DMS53 (cell line): ENCODE measurements at places on chromosomes 6 and 20.

GRCh38 chr6:13355999-13356785 lies 27.9 kb upstream of the TBC1D7 start:
- no peak for DNase-seq

DNA sequence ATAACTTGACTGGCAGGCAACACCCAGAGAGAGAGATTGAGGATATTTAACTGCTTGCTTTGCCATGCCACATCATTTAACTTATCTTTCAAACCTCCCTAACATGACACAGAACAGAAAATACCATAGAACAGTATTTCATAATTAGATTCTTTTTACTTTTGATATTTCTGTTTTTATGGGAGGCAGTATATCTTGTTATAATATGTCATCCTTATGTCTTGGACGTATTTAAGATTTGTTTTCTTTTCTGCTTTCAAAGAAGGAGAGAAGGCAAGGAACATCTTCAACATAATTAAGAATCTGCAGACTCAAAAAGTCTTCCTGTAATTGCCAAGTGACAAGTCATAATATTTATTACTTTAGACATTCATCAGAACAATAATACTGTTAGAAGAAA lies 1283.7 kb downstream of the GRIK2 start:
- no peak for DNase-seq

DNA sequence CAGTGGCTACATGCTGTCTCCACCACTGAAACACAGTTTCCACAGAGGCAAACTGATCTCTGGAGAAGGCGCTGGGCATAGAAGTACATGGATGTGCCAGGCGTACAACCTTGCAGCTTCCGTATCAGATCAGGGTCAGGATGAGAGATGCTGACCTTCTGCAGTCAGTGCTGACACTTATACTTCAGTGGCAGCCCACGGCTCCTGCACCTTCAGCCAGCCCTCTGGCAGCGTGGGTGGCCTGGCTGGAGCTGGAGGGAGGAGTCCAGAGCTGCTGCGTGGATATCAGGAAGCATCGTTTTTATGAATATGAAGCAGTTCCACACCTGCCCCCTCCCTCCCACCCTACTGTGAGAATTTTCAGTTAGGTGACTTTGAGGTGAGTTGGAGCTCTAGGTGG lies 149.3 kb downstream of the CFAP61 start:
- DNase-seq, result no peak

- DNase-seq, result no peak
Observed at GRCh38 chr6:35755278-35755924, 18.6 kb downstream of the ARMC12 start.

GRCh38 chr6:138752017-138752416 lies 21.6 kb upstream of the CCDC28A start:
- no peak for DNase-seq

DNA sequence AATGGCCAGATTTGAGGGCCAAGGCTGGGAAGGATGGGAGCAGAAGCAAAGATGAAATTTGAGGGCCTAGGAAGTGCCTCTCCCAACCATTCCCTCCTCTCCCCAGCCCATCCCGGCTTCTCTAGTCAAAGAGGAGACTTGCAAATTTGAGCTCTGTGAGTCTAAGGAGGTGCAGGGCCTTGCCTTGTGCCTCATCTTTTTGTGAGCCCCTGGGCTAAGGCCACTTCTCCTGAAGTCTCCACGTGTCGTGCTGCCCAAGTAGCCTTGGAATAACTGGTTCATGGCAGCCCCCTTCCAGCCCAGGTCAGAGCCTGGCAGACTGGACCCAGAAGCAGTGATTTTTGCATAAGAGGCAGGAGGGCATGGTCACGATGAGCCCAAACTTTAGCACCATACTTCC lies 6.7 kb downstream of the PTGIS start:
- DNase-seq, result no peak

GRCh38 chr6:6315660-6316059 lies 4.8 kb downstream of the F13A1 start:
- peak; percentile 76 for DNase-seq

DNA sequence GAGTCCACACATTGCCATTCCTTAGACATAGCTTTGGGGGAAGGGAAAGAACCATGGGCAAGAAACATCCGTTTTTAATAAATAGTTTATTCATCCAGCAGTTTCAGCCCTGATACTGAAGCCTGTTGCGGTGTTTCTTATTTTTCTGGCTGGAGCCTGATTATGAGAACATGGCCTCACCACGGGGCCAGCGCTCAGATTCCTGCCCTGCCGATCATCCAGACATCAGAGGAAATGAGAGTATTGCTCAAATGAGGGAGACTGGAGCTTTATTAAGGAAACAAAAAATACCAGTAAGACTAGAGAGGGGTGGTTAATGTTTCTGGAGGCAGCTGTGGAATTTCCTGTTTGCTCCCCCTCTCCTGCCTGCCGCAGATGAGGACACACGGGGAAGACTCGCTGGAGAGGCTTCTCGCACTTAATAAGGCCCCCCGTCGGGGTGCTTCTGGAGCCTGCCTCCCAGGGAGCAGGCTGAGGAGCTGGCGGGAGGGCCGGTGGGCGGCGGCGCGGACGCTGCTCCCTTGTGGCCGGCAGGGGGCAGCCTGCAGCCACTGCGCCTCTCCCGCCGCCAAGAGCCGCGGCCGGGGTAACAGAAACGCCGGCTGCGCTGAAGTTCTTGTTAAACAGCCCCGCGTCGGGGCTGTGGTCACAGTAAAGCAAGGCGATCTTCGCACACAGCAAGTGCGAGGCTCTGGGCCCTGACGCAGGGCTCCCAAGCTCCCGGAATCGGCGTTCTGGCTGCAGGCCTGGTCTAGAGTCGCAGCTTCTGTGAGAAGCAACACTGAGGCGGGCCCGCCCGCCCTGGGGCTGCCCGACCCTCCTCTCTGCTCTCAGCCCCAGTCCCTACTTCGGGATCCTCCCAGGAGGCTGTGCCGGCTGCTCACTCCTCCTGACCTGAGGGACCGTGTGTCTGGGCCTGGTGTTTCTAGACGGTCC lies 17.5 kb downstream of the LEMD2 start:
- DNase-seq, result peak; percentile 94

- DNase-seq, result no peak
Observed at GRCh38 chr20:64165866-64166600, 1.8 kb downstream of the MYT1 start.

GRCh38 chr6:65557224-65557623 lies 149.8 kb downstream of the EYS start:
- peak; percentile 96 for DNase-seq

GRCh38 chr6:43848671-43849391 lies 78.8 kb downstream of the VEGFA start:
- DNase-seq, result no peak

DNA sequence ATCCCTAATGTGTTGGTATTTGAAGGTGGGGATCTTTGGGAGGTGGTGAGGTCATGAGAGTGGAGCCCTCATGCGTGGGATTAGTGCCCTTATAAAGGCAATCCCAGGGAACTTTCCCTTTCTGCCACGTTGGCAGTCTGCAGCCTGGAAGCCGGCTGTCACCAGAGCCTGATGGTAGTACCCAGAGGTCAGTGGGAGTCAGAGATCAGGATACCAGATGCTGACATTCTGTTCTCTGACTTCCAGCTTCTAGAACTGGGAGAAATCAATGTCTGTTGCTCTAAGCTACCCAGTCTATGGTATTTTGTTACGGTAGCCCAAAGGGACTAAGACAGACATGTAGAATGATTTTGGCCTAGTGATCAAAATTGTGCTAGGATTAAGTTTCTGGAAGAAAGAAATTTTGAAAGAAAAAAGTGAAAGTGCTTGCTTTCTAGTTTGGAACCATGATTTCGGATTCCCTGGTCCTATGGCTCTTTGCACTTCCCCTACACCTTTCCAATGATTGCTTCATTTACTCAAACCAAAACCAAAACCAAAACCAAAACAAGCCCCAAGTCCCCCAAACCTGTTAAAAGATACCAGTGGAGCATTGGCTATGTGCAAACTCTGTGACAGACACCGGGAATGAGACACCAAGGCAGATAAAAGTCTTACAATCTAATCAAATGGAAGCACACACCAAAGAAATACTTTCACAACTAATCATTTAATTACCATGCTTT lies 173.7 kb upstream of the ZNF217 start:
- DNase-seq, result no peak

DNA sequence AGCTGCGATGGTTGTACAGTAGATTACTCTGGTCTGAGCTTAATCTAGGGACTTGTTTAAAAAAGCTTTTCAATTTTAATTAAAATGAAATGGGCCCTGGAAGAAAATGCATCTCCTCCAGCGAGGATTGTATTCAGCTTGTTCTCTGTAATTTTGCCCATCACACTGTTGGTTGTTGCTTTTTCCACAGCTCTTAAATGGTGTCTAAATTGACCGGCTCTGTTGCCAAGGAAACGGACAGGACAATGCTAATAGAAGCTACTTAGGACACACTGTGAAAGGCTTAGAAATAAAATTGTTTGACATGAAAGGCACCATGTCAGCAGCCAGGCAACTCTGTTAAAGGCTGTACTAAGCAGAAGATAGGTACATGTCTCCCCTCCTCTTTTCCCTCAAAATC lies 116.7 kb upstream of the NRSN1 start:
- DNase-seq, result peak; percentile 44

DNA sequence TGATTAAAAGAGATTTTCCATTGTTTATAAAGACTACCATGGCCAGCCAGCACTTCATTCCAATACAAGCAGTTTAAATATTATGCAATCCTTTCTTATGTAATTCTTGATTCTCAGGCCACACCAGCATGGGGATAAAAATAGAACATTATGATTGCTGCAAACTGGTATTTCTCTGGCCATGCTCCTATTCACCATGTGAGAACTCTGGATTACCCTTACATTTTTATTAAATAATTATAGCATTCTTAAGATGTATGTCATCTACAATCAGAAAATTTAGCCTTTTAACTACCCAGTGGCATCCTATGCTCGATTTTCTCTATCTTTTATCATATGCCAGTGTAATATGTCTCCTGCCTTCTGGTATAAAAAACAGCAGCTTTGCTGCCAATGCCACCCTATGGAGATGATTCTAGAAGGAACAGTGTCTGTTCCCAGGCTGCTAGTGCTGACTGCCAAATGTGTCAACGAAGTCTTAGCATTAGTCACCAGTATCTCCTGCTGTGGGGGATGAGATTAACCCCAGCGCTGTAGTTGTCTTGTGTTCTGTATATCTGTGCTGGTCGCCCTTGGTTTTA lies 501.4 kb downstream of the BCKDHB start:
- DNase-seq, result no peak

GRCh38 chr6:31299511-31299910 lies 27.6 kb upstream of the HLA-C start:
- DNase-seq, result no peak

DNA sequence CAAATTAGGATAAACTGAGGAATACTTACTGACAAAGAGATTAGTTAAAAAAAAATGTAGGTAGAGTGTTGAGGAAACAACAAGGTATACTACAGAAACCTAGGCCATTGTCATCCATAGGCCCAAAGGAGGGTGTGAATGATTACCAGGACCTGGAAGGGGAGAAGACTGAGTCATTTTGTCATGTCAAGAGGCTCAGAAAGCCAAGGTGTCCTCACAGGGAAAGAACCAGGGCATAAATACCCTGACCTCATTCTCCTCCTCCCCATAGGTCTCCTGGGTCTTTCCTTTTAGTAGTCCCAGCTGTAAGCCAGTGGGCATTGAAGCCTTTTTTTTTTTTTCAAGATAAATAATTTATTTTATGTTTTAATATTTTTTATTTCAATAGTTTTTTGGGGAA lies 582.1 kb upstream of the JAG1 start:
- peak; percentile 38 for DNase-seq

DNA sequence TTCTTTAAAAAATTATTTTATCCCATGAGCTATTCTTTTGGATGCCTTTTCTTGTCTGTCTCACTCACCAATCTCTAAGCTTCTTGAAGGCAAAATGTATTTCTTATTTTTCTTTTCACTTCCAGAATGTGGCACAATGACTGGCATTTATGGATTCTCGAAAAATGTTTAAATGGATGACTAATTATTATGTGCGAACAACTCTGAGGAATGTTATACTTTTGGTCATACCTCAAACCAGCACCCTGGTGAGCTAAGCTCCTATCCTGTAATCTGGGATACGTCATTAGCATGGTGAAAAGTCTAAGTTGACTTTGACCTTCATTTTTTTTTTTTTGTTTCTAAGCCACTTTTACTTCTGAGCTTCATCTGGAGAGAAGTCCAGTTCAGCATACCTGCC lies 214.0 kb upstream of the CEP162 start:
- DNase-seq, result no peak

- no peak for DNase-seq
Observed at GRCh38 chr6:7454696-7455358, 65.2 kb downstream of the RIOK1 start.

DNA sequence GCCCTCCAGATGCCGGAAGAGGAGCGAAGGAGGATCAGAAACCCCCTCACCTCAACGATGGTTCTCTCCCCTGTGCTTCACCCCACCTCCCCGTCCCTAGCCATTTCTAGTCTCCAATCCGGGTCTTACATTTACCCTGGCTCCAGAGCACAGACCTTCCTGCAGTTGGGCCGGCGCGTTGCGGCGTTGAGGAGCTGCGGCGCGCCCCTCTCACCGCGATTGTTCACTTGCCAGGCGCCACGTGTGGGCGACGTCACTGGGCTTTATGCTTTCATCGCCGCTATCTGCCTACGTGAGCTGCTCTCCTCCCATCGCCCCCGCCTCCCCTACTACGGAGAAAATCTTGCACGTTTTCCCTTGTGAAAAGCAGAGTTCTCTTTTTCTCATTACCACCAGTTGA lies at the start of gene CRISP2:
TSS of gene CRISP2 (minus strand) at position 198 of the 400 bp plus-strand sequence. CDS start 4,347 bp downstream, outside the sequence.
- peak; percentile 85 for DNase-seq

DNA sequence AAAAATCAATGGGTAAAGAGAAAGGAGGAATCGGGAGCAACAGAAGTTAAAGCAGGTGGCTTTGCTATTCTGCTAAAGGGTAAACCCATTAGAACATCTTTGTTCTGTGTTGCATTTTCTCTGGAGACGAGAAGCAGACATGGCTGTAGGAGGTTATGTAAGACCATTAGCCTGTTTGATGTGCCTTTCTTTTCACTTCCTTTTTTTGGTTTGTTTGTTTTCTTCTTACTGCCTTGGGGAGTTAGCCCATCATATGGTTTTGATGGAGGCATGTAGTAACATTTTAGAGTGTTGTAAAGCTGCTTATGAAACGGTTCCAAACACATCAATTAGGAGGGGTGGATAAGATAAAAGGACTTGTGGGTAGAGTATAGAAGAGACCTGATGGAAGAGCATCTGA lies 131.0 kb downstream of the DOK5 start:
- DNase-seq, result no peak

GRCh38 chr6:85275338-85275985 lies 174.4 kb upstream of the NT5E start:
- DNase-seq, result no peak

GRCh38 chr6:91708534-91708933 lies 1121.7 kb upstream of the MAP3K7 start:
- peak; percentile 79 for DNase-seq

- peak; percentile 80 for DNase-seq
Observed at GRCh38 chr6:31270788-31271640, 878 bp downstream of the HLA-C start.

- no peak for DNase-seq
Observed at GRCh38 chr6:21332660-21333059, 260.9 kb upstream of the SOX4 start.

DNA sequence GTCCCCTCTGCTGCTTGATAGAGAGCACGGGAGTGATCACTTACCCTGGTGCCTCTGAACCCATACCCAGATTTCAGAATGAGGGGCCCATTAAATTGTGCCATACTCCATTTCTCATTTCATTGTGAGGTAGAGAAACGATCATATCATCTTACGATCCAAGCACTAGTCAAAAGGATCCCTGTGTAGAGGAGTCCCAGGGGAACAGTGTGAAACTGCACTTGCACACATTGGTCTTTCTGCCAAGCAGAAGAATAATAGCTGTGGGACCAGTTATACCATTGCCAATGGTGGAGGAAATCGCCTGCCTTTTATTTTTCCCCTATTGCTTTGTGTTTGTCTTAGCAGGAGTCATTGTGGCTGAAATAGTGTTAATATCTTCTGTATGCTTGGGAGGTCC lies 161.9 kb downstream of the FARS2 start:
- DNase-seq, result no peak

- no peak for DNase-seq
Observed at GRCh38 chr6:133906050-133906449, 17.1 kb downstream of the TCF21 start.
